Hypothalamus (tissue), 51 donors: ENCODE measurements at places on chromosomes 2 and 18.

DNA sequence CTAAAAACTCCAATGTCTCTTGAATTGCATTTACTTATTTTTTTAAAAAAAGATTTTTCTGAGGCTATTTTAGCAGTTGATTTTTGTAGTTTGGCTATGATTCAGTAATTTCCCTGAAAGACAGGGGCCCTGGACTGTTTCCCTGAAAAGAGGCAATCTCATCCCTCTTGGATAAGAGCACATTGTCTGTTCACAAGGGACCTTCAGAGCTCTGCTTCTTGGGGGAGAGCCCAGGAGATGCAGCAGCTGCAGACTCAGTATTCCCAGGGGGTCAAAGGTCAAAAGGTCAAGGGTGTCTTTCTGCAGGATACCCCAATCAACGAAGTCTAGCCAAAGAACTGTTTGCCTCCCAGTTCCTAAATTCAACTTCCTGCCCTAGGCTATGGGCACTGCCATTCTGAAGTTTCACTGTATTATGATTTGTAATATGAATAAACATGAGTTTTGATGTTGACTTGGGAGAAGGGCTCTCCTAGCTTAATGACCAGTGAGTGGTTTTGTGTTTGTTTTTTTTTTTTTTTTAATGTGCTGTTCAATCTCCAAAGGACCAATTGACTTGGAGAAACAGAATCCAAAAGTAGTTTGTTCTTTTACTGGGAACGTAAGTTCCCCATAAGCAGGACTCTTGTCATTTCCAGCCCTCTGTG is 157.0 kb upstream of the SERPINE2 start:
- no peak for DNase-seq

GRCh38 chr18:38575023-38575422 is 1009.4 kb upstream of the CELF4 start:
- no peak for DNase-seq

DNA sequence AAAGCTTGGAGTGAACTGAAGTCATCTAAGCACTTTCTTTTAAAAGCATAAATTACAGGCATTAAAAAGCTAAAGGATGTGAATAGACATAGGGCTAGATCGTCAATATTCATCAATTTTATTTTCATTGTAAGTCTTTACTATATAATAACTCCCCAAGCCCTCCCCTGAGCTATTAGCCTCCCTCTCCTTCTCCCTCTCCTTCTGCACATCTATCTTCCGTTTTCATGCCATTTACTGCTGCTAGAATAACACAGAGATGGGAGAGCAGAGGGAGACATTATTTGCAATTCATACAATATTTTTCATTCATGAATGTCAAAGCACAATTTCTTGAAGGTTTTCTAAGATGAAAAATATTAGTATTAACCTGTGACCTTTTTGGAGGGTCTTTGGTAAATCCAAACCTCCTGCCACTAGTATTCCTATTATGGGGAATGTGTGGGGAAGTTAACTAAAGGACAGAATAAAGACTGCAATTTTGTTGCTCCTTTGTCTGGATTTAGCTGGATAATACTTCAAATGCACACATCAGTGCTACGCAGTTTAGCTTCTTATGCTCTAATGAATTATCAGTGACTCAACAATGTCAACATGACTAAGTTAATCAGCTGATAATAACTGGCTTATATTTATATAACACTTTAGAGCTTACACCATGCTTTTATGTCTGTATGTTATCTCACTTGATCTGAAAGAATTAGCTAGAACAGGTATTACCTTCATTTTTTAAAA is 28.2 kb upstream of the MFF start:
- no peak for DNase-seq

DNA sequence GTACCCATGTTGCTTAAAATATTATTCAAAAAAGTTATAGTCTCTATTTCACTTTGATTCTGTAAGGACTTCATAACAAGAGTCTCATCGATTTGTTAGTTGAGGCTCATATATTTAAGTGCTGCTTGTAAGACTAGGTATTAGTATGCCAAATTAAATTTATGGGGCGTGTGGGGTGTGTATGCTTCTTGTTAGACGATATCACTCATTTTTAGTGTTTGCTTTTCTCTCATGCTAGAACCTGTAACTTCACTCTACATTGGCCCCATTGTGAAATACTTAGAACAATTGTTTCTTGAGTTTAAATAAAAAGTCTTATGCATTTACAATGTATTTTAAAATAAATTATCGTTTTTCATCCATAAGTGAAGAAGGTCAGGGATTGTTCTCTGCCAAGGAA is 63.6 kb downstream of the CTNNA2 start:
- DNase-seq: no peak

- no peak for DNase-seq
Measured at GRCh38 chr2:130728007-130728454, 839 bp upstream of the GPR148 start.

DNA sequence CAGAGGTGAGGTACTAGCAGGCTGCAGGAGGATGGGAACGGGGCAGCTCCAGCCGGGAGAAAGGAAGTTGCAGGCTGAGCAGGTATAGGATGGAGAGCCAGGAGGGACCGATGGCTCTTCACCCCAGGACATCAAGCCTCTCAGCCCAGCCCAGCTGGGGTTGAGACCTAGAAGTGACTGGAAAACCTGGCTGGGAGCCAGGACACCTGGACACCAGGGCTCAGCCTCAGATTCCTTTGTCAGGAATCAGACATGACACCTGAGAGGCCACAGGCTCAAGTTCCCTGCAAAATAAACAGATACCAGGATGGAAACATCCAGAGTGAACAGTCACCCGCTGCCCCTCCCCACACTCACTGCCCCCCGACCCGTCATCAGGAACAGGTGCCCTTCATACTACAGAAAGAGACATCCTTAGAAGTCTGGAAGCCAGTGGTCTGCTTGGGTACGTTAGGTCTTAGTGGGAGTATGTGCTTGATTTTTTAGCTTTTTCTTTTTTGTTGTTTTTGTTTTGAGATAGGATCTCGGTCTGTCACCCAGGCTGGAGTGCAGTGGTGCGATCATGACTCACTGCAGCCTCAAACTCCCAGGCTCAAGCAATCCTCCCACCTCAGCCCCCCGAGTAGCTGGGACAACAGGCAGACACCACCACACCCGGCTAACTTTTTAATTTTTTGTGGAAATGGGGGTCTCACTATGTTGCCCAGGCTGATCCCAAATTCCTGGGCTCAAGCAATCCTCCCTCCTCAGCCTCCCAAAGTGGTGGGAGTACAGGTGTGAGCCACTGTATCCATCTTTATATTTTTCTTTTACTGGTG is 95.7 kb upstream of the STPG4 start:
- no peak for DNase-seq

DNA sequence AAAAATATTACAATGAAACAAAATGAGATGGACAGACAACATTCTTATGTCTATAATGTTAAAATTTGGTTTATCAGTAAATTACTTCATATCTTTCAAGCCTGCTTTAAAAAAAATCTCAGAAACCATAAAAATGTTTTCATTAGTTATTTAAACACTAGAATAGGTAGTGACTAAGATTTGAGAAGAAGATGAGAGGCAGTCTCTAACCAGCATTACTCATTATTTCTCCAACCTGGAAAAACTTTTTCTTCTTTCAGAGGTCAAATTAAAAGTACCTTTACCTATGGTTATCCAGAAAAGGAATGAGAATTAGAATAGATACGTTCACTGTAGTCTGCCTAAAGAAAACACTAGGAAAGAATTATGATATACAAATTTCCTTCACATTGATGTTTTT is 50.3 kb downstream of the IKZF2 start:
- no peak for DNase-seq

DNA sequence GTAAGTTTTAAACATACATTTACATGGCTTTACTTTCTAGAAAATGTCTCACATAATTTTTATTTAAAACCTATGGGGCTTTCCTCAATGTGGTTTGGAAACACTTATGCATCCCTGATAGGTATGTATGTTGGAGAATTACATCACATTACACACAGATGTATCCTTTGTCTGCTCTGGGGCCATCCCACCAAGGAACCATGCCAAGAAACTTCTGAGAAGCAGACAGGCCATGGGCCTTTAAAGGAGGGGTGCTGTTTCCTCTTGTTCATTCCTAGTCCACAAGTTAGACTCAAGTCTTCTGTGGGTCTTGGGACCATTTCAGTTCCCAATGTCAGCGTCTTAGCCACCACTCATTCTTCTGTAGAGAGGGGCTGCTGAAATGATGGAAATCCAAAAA is 162.0 kb upstream of the SETBP1 start:
- DNase-seq: no peak

DNA sequence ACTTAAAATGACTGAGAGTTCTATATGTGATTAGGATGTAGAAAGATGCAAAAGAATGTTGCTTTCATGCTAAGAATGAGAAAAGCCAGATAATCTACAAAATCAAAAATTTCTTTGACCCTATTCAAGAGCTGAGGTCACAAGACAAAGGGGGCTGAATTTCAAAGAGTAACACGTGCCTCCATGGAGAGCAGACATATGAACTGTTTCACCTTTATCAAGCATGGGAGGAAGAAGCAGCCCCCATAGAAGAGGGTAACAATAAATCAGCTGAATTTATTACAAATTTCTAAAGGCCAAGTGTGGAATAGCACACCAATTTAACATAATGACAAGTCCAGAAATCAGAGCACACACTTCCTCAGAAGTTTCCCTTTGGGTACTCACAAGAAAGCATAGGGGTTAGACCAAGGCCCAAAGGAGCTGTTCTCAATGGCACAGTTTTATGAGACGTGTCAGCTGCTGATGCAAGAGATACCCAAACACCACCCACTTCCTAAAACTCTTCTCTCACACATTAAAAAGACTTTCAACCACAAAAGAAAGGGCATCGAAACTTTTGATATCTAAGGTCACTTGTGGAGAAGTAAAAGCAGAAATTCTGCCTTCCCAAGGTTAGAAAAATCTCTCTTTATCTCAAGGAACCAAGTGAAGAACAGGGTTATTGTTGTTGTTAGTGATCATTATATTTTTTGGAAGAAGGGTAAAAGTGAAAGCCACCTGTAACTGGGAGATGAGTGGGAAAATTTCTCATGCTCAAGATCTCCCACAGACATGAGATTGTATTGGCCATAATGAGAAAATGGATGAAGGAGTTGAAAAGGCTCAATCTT is 950.1 kb downstream of the TRIB2 start:
- DNase-seq: no peak

- DNase-seq: no peak
Measured at GRCh38 chr2:103265521-103265920, 503.7 kb downstream of the TMEM182 start.

- no peak for DNase-seq
Measured at GRCh38 chr2:239462671-239463506, 62.1 kb upstream of the HDAC4 start.

- DNase-seq: no peak
Measured at GRCh38 chr2:16871411-16871810, 205.8 kb upstream of the CYRIA start.

- DNase-seq: no peak
Measured at GRCh38 chr2:184041077-184041476, 557.3 kb upstream of the ZNF804A start.

DNA sequence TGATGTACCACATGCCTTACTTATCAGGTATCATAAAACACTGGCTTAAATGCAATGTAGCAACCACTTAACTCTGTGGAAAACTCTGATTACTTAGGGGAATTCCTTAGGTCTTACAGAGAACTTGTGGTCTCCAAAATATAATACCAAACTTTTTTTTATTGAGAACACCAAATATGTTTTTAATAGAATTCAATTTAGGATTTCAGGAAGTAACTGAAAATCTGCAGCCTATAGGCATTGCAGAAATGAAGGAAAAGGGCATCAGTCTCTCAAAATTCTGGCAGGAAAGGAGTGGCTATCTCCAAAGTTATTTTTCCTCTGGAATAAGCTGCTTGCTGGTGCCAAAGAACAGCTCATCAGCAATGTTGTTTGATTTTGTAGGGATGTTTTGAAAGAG is 105.3 kb upstream of the UGP2 start:
- DNase-seq: no peak

GRCh38 chr2:32952761-32953476 is 6.2 kb downstream of the LTBP1 start:
- DNase-seq: no peak

DNA sequence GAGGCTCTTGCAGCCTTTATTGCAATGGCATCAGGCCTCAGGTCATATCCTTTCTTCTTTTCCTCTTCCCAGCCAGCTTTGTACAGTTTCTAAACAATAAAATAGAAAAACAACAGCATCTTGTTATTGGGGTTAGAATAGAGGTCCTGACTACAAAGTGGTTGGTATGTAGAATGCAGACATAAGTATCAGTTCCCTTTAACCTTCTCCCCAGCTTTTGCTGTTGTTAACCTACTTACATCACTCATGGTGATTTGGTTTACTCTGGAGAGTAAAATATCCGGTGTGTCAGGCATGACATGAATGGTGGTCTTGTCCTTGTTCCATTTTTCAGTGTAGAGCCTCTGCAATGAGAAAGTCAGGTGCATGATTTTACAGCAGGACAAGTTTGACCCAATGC is 69.8 kb downstream of the NEB start:
- DNase-seq: no peak

DNA sequence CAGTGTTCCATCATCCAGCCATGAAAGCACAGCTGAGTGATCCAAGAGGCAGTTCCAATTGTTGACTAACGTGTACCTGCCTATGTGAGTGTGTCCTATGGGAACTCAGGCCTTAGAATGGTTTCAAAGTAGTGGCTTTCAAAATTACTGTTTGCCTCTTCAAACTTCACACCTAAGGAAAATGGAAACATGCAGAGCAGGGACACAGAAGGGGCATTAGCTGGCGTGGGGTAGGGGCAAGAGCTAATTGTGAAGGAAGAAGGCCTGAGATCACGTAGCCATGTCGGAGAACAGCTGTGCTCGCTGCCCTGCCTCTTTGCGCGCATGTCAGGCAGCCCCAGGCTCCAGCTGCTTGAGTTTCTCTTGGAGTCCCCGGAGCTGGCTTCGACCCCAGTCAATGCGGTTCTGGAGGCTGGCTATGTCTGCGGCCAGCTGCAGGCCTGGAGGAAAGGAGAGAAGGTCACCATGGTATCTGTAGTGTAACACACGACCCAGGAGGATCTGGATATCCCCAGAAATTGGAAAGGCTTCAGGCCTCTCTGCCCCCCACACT is 3.8 kb upstream of the IMP4 start:
- DNase-seq: no peak

DNA sequence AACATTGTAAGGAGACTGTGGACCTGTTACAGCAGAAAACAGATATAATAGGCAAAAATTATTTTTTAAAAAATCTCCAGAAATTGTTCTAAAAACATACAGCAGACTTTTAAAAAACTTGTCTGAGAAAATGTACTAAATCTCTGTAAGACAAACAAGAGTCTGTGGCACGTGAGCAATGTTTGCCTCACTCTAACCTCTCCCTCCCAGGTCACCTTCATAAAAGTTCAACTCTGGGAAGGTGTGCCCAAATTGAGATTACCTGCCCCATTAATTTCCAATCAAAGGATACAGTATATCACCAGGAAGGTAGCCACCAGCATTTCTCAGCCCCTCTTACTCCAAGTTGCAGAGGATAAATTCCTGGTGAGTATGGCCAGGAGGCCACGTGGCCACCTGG is 992.7 kb downstream of the TMEM182 start:
- DNase-seq: no peak

GRCh38 chr2:55165626-55166025 is 66.5 kb downstream of the CLHC1 start:
- no peak for DNase-seq
